ENCODE measurements at places on chromosomes 16 and 17.

DNA sequence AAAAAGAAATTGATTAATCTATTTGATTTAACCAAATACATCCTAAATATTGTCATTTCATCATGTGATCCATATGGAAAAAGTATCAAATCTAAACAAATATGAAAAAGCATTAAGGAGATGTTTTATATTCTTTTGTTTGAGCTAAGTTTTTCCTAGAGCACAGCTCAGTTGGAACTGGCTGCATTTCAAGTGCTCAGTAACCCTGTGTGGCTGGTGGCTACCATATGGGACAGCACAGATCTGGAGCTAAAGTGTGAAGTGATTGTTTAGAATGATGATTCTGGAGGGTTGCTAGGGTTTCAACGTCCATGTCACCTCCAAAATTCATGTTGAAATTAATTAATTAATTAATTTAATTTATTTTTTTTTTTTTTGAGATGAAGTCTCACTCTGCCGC is 137.5 kb downstream of the XYLT1 start:
- no peak for DNase-seq

- DNase-seq: no peak
These were observed 173.6 kb upstream of the DYNLRB2 start for GRCh38 chr16:80367037-80367658.

DNA sequence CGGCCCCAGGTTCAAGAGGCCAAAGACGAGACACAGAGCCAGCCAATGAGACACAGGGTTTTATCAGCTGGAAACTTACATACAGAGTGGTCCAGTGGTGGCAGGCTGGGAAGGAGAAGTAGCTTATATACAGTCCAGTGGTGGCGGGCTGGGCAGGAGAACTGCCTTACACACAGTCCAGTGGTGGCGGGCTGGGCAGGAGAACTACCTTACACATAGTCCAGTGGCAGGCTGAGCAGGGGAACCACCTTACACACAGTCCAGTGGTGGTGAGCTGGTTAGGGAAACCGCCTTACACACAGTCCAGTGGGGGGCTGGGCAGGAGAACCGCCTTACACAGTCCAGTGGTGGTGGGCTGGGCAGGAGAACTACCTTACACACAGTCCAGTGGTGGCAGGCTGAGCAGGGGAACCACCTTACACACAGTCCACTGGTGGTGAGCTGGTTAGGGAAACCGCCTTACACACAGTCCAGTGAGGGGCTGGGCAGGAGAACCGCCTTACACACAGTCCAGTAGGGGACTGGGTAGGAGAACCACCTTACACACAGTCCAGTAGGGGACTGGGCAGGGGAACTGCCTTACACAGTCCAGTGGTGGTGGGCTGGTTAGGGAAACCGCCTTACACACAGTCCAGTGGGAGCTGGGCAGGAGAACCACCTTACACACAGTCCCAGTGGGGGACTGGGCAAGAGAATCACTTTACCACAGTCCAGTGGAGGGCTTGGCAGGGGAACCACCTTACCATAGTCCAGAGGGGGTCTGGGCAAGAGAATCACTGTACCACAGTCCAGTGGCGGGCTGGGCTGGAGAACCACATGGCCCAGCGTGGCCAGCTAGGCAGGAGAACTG is 90.9 kb downstream of the GAS7 start:
- no peak for DNase-seq

DNA sequence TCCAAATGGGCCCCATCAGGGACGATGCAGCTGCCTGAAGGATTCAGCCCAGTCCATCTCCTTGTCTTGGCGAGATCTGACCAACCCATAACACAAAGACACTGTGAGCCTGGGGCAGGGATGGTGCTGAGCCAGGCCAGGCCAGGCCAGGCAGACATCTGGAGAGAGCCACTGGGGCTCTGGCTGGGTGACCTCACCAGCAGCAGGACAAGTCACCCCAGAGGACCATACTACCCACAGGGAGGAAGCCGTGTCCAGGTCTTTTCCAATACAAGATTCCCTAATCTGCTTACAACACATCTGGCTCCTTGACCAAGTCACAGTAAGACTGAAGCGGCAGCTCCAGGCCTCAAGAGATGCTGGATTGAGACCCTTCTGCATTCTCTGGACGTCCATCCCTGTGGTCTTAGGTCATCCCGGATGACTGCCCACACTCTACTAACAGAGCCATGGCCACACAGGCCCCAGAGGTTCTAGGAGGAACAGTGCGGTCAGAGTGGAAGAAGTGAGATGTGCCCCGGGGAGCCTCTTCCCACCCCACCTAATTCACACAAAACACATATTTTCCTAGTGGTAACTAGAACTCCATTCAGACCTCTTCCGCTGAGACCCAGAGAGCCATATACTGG is 81.8 kb upstream of the RCVRN start:
- DNase-seq: no peak

DNA sequence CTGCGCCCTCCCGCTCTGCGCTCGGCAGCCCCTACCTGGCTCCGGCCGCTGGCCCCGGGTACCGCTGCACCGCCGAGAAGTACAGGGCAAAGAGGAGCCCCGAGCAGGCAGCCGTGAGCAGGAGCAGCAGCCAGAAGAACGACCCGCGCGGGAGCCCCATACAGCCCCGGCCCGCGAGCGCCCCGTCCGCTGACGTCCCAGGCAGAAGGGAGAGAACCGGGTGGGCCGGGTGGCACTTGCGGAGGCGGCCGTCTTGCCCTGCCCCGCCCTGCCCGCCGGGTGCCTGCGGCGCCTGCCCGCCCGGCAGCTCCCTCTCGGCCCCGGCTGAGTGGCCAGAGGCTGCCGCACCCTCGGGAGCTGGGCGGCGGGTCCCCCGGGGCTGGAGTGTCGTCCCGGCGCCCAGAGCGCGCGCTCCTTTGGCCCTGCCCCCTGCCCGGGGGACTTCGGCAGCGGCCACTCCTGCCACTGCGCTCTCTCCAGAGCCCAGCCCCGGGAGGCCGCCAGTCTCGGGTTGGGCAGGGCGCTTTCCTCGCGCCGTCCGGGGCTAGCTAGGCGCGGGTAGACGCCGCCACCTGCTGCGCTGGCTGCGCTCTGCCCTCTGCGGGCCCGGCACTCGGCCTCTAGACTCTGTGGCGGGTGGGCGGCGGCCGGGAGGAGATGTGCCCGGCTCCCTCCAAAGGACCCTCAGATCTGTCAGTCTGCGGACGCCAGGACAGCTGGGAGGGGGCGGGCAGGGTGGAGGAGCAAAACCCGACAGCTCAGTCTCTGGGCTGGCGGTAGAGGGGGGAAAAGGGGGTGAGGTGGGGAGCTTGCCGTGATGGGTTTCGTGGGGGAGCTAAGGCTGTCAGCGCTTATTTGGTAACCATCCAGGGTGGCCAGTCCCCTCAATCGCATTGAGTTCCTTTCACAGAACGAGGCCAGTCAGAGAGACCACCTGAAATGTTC is at the start of gene ST6GALNAC2:
Gene ST6GALNAC2, minus strand, starts transcription at position 212 of the 945 bp plus-strand sequence. Its CDS starts 52 bp downstream, at position 160.
- no peak for DNase-seq
